HS-27A (cell line): ENCODE measurements at places on chromosomes 1 and 21.

GRCh38 chr1:41412748-41413147, 51.5 kb downstream of the FOXO6 start:
- DNase-seq, result no peak

DNA sequence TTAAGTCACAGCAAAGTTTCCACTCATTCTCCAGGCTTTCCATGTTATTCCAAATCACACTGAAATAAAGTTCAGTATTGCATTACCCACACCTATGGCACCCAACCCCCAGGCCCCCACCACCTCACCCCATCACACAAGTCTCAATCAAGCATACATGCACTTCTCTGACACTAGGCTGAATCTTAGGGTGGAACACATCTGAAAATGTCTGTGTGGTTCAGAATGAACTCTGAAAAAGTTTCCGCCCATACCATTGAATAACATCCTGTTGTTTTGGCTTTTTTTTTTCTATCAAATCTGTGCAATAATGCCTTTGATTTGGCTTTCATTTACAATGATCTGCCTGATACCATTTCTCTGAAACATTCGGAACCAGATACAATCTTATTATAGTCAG, 25.8 kb upstream of the LRRC8C start:
- no peak for DNase-seq

GRCh38 chr1:169647512-169647911, 17.6 kb upstream of the SELP start:
- no peak for DNase-seq

GRCh38 chr1:214471458-214471857, 79.9 kb downstream of the PTPN14 start:
- DNase-seq, result no peak

DNA sequence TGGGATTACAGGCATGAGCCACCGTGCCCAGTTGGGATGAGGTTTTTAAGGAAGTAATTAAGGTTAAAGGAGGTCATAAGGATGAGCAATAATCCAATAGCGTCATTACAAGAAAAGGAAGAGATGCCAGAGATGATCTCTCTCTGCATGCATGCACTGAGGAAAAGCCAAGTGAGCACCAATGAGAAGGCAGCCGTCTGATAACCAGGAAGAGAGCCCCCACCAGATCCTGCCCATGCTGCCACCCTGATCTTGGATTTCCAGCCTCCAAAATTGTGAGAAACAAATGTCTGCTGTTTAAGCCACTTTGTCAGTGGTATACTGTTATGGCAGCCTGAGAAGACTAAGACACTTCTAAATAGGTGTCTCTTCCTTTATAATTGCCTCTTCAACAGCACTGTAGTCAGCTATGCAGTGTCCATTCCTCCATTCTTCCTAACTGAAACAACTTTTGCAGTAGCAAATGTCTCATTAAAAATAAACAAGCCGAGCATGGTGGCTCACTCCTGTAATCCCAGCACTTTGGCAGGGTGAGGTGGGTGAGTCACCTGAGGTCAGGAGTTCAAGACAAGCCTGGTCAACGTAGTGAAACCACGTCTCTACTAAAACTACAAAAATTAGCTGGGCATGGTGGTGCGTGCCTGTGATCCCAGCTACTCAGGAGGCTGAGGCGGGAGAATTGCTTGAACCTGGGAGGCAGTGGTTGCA, 216.2 kb upstream of the RUNX1 start:
- DNase-seq, result no peak

DNA sequence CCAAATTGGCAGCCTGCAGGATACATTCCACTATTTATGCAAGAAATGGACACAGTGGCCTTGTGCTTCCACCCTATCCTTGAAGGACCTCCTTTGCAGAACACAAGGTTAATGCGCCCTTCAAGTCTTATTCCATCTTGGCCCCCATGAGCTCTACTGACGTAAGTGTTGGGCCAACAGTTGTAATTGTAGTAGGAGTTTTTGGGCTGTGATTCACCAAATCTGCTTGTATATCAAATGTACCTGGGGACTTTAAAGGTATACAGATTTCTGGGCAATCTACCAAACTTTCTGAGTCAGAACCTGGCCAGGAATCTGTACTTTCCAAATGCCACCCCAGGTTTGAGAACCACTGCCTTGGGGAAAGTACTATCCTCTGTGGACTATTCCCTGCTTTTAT, 100.9 kb upstream of the MARK1 start:
- DNase-seq, result no peak

DNA sequence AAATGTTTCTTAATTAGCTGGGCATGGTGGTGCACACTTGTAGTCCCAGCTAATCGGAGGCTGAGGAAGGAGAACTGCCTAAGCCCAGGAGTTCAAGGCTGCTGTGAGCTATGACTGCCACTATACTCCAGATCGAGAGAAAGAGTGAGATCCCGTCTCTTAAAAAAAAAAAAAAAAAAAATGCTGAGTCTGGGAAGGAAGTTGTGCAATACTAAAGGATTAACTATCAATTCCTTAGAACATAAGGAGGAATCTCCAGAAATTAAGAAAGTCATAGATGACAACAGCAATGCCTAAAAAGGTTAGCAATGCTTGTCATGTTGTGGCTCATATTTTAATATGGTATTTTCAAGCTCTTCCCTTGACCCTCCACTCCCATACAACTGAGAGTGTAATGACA, 5.3 kb downstream of the LUZP1 start:
- DNase-seq, result no peak

DNA sequence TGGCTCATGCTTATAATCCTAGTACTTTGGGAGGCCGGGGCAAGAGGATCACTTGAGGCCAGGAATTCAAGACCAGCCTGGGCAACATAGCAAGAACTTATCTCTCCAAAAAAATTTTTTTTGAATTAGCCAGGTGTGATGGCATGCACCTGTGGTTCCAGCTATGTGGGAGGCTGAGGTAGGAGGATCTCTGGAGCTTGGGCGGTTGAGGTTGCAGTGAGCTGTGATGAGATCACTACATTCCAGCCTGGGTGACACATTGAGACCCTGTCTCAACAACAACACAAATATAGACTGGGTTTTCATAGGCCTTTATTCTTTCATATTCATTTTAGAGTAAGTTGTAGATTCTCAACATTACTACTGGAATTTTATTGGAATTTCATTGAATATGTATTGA, 12.8 kb downstream of the MED18 start:
- no peak for DNase-seq

- no peak for DNase-seq
Observed at GRCh38 chr1:116494353-116494692, 76.5 kb downstream of the CD58 start.

GRCh38 chr1:115624859-115625258, 16.9 kb upstream of the VANGL1 start:
- DNase-seq, result no peak

DNA sequence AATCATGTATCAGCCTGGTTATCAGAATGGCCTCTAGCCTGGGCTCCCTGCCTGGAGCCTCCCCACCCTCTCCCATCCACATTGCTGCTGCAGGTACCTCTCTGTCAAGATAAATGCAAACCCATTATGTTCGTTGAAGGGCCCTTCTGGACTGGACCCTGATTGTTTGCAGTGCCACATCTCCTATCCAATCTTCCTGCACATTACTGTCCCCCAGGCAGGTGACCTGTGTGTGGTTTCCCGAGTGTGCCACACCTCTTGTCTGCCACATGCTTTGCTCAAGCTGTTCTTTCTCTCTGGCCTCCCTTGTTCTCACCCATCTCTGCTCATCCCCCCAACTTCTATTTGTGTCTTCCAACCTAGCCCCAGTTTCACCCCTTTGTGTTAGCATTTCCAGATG, 32.4 kb downstream of the IER5 start:
- DNase-seq, result no peak

GRCh38 chr1:59063501-59063900, 233.4 kb upstream of the FGGY start:
- no peak for DNase-seq

GRCh38 chr1:172143384-172144055, 277.0 kb upstream of the C1orf105 start:
- DNase-seq, result no peak
